HCEC 1CT (cell line): ENCODE measurements at places on chromosomes 6 and 20.

- DNase-seq, result no peak
Measured at GRCh38 chr20:62830821-62831220, 14.0 kb downstream of the COL9A3 start.

DNA sequence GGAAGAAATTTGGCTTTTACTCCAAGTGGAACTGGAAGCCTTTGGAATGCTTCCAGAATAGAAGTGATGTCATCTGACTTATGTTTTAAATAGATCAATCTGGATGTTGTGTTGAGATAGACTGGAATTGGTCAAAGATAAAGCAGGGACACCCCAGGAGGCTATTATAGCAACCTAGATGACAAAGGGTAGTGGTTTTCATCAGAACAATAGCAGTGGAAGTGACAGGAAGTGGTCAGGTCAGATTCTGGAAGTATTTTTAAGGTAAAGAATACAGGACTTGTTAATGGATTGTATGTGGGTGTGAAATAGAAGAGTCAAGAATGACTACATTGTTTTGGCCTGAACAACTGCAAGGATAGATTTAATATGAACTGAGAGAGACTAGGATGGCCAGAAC lies 191.4 kb downstream of the ADGRB3 start:
- no peak for DNase-seq

GRCh38 chr20:43188234-43188653 lies 1.5 kb downstream of the PTPRT start:
- DNase-seq, result no peak

DNA sequence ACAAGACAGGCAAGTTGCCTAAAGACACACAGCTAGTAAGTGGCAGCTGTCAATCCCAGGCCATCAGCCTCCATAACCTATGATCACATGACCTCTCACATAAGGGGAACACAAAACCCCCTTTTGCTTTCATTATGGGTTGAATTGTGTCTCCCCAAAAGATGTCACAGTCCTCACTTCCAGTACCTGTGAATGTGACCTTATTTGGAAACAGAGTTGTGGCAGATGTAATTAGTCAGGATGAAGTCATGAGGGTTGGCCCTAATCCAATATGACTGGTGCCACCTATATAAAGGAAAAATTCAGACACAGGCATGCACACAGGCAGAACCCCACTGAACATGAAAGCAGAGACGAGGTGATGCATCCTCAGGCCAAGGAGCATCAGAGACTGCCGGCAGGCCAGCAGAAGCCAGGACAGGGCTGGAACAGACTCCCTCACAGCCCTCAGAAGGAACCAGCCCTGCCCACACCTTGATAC lies 33.6 kb downstream of the GFOD1 start:
- peak; percentile 82 for DNase-seq

GRCh38 chr6:70150521-70150920 lies 152.4 kb downstream of the COL9A1 start:
- no peak for DNase-seq

DNA sequence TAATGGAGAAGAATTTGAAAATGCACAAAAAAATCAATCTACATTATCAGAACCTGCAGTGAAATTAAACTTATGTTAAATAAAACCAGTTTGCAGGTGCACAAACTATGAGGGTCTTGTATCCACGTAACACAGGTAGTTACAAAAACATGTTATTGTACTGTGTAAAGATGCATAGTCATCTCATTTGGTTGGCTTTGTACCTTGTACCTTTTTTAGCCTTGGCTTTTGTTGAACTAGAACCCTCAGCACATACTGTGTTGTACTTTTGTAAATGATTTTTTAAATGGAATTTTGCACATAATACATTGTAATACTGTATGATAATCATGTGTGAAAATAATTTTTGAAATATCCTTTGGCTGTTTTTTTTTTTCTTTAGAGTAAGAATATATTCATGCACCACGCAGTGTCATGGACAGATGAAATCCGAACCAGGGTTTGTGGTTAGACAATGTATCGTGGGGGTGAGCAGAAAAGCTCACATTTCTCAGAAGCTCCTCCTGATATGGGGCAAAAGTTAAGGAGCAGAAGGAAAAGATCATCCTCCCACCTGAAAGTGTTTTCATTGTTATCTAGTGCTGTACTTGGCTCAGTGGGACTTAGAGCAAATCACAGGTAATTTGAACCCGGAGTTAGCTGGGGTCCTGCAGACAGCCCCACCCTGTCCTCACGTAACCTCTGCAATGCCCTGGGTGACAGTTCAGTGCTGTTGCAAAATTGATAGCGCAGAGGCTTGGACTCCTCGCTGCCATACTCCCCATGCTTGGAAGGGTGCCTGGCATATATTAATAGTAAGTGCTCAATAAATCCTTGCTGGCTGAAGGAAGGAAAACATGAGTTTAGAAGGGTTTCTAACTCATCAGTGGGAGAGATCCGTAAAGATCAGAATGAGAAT lies 14.8 kb upstream of the NAA20 start:
- DNase-seq, result no peak

DNA sequence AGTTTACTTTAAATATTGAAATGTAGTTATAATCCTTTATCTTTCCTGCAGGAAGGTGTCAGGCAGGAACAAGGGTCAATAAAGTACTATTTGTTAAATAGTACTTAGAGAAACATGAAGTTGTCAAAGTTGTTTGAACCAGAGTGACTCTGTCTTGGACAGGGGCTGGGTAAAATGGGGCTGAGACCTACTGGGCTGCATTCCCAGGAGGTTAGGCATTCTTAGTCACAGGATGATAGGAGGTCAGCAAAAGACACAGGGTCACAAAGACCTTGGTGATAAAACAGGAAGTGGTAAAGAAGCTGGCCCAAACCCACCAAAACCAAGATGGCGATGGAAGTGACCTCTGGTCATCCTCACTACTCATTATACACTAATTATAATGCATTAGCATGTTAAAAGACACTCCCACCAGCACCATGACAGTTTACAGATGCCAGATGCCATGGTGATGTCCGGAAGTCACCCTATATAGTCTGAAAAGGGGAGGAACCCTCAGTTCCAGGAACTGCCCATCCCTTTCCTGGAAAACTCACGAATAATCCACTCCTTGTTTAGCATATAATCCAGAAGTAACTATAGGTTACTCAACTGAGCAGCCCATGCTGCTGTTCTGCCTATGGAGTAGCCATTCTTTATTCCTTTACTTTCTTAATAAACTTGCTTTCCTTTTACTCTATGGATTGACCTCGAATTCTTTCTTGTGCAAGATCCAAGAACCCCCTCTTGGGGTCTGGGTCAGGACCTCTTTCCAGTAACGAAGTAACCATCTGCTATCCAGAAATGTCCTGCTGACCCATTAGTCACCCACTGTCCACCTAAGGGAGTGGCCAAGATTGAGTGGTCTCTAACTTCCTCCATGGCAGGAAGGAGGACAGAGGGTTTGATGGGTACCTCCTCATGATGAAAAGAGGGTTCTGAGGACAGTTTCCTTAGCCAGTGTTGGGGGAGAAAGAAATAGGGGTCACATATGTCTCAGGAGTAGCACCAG lies 19.6 kb downstream of the SLC22A2 start:
- peak; percentile 55 for DNase-seq

DNA sequence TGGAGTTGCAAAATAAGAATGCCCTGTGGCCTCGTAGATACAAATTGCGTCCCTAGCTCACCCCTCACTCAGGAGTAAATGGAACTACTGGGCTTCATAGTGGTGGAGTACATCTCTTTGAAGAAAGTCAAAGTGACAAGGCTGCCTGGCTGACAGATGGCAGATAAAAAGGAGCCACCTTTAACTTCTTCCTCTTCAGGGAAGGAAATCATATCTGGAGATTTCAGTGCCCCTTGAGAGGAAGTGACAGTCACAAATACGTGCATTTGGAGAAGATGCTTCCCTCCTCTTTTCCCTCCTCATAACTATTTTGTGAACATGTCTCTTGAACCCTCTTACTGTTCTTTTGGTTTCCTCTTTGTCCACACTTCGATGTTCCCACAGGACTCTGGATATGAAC lies 43.2 kb downstream of the PPP1R3G start:
- DNase-seq, result no peak

DNA sequence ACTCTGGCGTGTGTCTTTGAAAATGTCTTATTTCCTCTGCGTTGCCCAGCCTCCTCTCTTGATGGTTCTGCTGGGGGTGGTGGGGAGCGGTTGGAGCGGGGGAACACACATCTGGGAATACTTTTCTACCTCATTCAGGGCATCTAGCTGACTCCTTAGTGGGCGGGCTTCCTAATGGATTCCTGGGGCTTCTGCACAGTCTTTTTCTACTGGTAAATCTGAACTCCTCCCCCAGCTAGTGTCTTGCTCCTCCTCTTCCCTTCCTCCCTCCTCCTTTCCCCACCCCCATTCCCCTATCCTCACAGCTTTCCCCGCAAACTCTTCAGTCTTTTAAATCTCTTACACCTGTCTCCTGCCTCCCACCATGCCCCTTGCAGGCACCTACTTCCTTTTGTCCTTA lies 74.4 kb downstream of the PRL start:
- DNase-seq, result no peak

- DNase-seq, result no peak
Measured at GRCh38 chr6:149563928-149564325, 2.2 kb upstream of the GINM1 start.

DNA sequence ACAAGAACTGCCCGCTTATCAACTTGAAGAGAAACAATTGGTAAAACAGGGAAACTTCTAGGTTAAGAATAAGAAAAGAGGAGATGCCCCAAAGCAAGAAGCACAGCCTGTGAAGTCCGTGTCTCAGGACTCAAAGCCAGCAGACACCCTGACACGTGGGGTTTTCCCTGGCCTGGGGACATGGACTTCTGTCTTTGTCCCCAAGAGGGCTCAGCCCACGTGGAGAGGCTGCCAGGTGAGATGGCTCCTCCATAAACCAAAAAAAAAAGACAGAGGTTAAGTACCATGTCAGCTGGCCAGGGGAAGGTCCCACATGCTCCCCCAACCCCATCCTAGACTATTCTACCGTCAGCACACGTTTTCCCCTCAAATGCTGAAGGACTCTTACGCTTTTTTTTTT lies 9.9 kb downstream of the SERPINB6 start:
- DNase-seq, result no peak

- no peak for DNase-seq
Measured at GRCh38 chr6:101705866-101706265, 312.4 kb downstream of the GRIK2 start.

- DNase-seq, result peak; percentile 48
Measured at GRCh38 chr6:107115695-107116327, 496 bp upstream of the BEND3 start.

DNA sequence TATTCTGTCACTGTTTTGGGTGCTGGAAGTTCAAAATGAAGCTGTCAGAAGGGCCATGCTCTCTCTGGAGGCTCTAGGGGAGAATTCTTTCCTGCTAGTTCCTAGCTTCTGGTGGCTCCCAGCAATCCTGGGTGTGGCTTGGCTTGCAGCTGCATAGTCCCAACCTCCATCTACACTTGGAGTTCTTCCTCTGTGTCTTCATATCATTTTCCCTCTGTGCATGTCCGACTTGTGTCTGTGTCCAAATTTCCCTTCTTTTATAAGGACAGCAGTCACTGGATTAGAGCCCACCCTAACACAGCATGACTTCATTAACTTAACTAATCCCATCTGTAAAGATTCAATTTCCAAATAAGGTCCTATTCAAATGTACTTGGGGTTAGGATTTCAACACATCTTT lies 23.3 kb upstream of the ENPP1 start:
- DNase-seq, result no peak

GRCh38 chr6:1608222-1609040 lies 1.3 kb upstream of the FOXC1 start:
- DNase-seq, result no peak

DNA sequence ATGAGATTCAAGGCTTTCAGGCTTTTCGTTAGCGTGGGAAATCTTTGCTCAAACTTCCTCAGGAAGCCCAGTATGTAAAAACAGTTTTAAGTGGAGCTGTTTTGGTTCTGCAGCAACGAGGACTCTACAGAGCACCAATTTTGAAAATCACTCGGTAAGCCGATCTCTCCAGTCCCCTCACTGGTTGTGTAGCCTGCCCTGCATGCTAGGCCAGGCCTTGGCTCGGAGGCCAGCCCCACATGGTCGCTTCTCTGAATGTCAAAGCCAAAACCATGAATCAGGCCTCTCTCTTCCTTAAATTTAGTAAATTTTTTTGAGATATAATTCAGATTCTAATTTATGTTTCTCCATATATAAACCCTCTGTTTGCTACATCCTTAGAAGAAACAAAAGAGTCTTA lies 108.0 kb downstream of the CHD6 start:
- no peak for DNase-seq

DNA sequence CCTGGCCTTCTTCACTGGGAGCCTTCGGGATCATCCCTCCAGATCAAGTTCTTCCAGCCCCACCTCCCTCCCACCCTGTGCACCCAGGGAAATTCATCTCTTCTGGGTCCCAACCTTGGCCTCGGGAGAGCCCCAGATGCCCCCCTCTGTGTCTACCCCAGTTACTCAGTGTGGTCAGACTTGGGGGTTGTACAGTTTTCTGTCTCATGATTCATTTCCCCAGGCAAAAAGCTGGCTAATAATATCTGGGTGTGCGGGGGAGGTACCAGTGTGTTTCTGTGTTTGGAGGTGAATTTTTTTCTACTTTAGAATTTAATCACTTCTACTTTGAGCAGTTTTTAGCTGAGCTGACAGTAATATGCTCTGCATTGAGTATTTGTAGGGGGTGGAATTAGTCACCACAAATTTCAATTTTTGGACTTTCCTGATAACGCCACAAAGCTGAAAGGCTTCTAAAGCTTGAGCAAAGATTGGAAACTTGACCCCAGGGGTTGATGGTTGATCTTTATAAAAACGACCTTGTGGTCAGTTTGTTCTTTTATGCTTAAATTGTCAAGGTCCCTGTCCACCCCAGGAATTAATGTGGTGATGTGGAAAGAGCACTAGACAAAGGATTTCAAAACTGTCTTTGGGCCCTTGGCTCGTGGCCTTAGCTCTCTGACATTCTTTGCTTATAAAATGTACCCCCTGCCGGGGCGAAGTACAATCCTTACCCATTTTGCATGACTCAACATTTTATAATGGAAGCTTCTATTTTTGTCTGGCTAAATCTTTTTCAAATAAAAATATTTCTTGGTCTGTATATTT lies 284.7 kb upstream of the TAB2 start:
- DNase-seq, result peak; percentile 93

DNA sequence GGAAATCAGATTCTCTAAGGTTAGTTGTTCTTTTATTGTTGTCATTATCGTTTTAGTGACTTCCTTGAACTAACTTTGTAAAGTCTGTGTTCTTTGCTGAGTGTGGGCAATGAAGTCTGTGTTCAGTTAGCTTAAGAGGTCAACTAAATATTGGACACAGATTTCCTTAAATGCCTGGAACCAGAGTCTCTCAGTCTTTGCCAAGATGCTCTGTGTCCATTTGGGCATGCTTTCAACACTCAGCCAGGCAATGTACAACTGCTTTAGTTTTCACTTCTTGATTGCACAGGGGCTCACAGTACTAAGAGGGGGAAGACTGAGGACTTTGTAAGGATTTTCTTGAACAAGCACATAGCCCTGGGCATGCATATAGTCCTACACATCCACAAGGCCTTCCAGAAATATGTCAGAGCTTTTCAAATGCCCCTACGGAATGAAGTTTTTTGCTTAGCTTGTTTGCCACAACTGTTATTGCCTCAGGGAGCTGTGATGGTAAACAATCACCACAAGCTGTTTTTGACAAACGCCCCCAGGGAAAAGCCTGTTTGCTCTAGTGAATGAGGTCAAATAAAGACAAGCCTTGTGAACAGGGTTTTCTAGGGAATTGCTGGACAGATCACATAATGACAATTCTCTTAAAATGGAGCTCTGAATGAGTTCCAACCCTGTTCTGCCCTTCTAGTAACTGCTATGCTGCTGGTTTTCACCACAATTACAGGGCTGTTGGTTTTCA lies 82.5 kb downstream of the B3GAT2 start:
- no peak for DNase-seq
